ENCODE measurements at places on chromosomes 11 and 22.

- no peak for DNase-seq
These were observed 21.6 kb downstream of the MAPK1 start for GRCh38 chr22:21845558-21846453.

- no peak for DNase-seq
These were observed 184.3 kb upstream of the CTSC start for GRCh38 chr11:88521799-88522201.

- no peak for DNase-seq
These were observed 3.0 kb downstream of the ADAMTS15 start for GRCh38 chr11:130451231-130452019.

DNA sequence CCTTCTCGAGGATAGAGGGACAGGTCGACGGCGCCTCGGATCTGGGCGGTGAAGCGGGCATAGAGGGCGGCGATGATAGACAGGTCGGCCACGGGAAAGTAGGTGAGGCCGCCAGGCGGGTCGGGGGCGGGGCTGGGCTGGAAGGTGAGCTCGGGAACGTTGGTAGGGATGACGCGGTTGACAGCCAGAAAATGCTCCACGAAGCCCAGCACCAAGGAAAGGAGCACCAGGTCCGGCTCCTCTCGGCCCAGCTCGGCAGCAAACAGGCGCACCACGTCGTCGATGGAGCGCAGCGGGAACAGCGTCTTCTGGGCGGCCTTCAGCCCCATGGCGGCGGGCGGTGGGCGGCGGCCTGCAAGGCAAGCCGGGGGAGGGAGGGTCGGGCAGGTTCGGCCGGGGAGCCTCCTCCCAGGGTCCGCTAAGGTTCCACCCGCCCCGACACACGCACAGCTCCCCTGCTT is 540 bp downstream of the MEN1 start:
- DNase-seq = peak; percentile 66

GRCh38 chr11:87176044-87176443 is 138.3 kb downstream of the TMEM135 start:
- no peak for DNase-seq

DNA sequence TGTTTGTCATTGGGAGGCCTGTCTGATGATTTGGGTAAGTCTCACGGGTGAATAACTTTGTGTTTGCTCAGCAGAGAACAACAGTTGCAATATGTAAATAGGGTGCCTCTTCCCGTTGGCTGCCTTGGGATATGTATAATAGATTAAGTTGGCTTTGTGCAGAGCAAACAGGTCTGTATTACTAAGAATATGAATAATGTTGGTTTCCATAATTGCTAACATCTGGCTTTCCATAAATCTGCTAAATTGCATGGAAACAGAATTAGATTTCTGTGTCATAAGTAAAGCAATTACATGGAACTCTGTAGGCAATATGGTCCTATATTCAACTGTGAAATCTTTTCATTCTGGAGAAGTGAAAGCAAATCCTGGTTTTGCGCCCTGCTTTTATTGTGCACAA is 636.0 kb upstream of the ANO5 start:
- DNase-seq = no peak

GRCh38 chr11:79670882-79671281 is 230.1 kb upstream of the TENM4 start:
- DNase-seq = no peak

DNA sequence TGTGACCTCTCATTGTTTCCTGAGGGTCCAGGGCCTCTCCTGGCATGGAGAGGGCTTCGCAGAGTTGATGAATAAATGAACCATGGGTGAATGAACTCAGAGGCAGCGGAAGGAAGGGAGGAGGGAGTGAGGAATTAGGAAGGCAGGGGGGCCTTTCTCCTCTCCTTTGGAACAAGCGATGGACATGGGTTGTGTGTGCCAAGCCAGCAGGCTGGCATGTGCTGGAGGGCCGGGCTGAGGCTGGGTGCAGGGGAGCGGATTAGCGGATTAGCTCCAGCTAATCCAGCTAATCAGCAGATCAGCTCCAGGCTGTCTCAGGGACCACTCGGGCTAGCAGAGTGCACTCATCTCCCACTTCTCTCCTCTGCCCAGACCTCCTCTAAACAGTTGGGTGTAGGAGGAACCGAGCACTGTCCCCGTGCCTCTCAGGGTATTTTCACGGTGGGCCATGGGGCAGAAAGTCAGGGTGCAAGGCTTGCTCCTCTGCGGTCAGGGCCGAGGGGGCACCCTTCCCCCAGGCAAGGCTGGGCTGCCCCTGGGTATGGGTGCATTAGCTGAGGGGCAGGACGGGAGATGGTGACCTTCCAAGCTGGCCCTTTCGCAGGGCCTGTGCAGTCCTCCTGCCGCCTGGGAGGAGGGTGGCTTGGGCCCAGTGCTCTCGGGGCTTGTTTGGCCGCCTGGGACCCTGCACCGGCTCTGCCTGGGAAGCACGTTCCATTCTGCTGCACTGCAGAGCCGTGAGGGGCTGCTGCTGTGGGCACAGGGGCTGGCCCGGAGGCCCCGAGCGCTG is 120.3 kb upstream of the B3GAT1 start:
- no peak for DNase-seq

GRCh38 chr11:14905104-14906033 is 13.3 kb upstream of the CYP2R1 start:
- DNase-seq = peak; percentile 60

GRCh38 chr11:133927690-133928627 is 28.8 kb downstream of the IGSF9B start:
- peak; percentile 65 for DNase-seq

- DNase-seq = no peak
These were observed 14.3 kb upstream of the TOLLIP start for GRCh38 chr11:1323774-1324173.
